ENCODE measurements at places on chromosomes 11 and 22. TPM values are rescaled to one million over a fixed set of nuclear protein-coding genes. Genes with fewer than 3 reads are reported as not detected.

- peak; percentile 37 for DNase-seq
These were observed 92.8 kb upstream of the OR9G4 start for GRCh38 chr11:56841210-56841810.

DEUP1 gene
- not detected for total RNA-seq

GRCh38 chr11:69142895-69143294, 12.8 kb upstream of the SMIM38 start:
- no peak for DNase-seq

- no peak for DNase-seq
These were observed 99.1 kb upstream of the GRAMD1B start for GRCh38 chr11:123330948-123331347.

MUC15 gene
- not detected for total RNA-seq

RIN1 gene
- 7.2 TPM for total RNA-seq

Measured in H7 (cell line).